ENCODE measurements at places on chromosomes 12 and 14.

DNA sequence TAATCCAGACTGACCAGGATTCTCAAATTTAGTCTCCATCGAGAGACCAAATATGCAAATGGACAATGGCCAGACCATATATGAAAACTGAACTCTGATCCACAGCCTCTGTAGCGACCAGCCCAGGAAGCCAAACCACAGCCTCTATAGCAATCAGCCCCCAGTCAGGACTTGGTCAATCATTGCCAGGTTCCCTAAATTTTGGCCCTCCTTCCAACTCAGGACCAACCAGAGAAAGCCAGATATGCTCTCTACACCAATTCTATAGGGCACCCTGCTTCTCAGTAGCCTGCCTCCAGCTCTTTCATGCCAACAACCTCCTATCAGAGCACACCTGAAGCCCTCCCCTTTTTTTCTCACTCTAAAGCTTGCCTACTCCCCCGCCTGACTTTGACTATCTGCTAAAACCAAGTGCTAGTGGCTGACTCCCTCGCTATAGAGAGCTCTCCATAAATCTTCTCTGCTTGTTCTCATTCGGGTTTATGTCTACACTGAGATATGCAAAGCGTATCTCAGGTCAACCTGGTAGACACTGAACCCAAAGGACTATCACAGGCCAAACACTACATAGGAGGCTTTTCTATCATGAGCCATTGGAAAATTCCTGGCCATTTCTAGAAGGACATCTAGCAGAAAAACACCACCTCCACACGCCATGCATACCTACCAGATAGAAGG is 110.5 kb upstream of the FUT8 start:
- H3K36me3 ChIP-seq: no peaks in the 10 kb centered on the region
- no peaks in the 10 kb centered on the region for H3K27me3 ChIP-seq
- H3K4me3 ChIP-seq: peak overlapping the region; percentile 69
- DNase-seq: no peak
- H3K27ac ChIP-seq: peak overlapping the region; percentile 65

DNA sequence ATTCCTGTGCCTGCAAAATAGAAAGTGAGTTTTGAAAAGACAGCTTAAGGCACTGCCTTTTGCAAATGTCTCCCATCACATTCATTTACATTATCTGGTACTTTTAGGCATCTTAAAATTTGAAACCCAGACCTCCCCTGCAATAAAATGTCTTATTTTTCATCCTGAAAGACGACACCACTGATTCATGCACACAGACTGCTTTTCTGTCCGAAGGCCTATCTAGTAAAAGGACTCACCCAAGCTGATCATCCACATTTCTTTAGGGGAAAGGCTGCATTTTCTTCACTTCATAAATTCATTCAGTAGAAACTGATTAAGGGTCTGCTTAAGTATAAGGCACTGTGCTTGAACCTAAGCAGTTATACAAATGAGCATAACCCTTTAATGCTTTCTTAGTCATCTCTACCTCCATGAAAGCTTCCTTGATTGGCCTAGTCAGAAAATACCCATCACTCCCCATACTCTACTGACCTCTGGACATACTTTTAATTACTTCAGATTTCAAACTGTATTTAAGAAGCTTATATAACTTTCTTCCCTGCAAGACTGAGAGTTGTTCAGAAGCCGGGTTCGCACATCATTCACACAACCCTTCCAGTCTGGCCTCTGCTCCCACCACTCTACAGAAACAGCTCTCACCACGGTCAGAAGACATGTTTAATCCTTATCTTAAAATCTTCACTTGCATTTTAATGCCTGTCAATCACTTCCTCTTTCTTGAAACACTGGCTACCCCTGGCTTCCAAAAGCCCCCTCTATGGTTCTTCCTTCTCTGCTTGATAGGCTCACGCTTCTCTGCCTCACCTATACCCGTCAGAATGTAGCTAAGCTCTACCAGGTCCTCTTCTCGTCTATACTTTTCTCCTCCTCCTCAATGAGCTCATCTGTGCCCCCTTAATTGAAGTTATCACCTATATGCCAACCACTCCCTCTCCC is 288.6 kb downstream of the MED13L start:
- peak overlapping the region; percentile 0 for H3K27ac ChIP-seq
- H3K4me1 ChIP-seq: peaks cover 19% of the 10 kb centered on the region
- H3K27me3 ChIP-seq: no peaks in the 10 kb centered on the region
- no peak overlapping the region for H3K4me3 ChIP-seq
- H3K36me3 ChIP-seq: peaks cover 13% of the 10 kb centered on the region

- DNase-seq: no peak
- H3K4me3 ChIP-seq: no peak overlapping the region
- H3K27ac ChIP-seq: no peak overlapping the region
- H3K27me3 ChIP-seq: no peaks in the 10 kb centered on the region
Measured at GRCh38 chr14:92470215-92470614, 43.4 kb upstream of the RIN3 start.

DNA sequence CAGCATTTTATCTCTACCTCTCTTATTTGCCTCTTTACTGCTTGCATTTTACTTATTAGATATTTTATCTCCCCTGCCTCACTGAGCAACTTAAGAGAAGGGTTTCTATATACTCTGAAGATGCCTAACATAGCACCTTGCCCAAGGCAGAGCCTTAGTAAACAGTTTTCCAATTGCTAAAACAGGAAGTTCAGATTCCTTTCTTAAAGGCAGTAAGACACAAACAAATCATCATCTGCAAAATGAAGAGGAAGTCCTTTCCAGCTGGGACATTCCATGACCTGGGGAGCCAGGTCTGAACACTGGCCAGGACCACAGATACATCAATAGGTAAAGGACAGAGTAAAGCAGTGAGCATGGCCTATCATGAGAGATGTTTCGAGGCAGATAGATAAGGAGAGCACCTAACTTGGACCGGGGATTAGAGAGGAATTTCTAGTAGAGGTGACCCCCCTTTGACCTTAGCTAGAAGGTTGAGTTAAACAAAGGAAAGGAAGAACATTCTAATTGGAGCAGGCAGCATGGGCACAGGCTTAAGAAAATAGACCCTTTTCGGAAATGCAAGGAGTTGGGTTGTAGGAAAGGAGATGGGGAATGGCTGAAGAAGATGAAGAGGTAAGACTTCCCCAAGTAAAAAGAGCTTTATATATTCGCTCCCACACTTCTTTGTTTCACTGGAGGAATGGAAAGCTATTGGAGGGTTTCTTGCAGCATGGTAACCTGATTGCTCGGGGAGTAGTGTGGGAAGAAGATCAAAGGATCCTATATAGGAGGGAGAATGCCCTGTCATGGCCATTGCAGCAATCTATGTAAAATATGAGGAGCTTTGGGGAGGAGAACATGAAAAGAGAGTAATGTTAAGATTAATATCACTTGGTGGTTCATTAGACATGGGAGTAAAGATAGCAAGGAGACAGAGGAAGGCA is 94.8 kb downstream of the PHLDA1 start:
- H3K27me3 ChIP-seq: no peaks in the 10 kb centered on the region
- DNase-seq: no peak
- no peak overlapping the region for H3K27ac ChIP-seq
- no peak overlapping the region for H3K4me3 ChIP-seq

- DNase-seq: no peak
- no peaks in the 10 kb centered on the region for H3K36me3 ChIP-seq
- H3K4me1 ChIP-seq: no peaks in the 10 kb centered on the region
- H3K4me3 ChIP-seq: no peak overlapping the region
- H3K27me3 ChIP-seq: no peaks in the 10 kb centered on the region
- H3K27ac ChIP-seq: no peak overlapping the region
Measured at GRCh38 chr14:38412654-38413053, 156.8 kb upstream of the CLEC14A start.
